ENCODE measurements at places on chromosomes 12 and 14.

- DNase-seq: no peak
Measured at GRCh38 chr14:64035143-64035542, 182.3 kb downstream of the SYNE2 start.

- no peak for DNase-seq
Measured at GRCh38 chr14:98957211-98958047, 314.6 kb downstream of the BCL11B start.

GRCh38 chr12:76890151-76891143 is 11.6 kb upstream of the CSRP2 start:
- peak; percentile 39 for DNase-seq

- DNase-seq: peak; percentile 55
Measured at GRCh38 chr12:54304187-54304810, 3.5 kb upstream of the NFE2 start.

DNA sequence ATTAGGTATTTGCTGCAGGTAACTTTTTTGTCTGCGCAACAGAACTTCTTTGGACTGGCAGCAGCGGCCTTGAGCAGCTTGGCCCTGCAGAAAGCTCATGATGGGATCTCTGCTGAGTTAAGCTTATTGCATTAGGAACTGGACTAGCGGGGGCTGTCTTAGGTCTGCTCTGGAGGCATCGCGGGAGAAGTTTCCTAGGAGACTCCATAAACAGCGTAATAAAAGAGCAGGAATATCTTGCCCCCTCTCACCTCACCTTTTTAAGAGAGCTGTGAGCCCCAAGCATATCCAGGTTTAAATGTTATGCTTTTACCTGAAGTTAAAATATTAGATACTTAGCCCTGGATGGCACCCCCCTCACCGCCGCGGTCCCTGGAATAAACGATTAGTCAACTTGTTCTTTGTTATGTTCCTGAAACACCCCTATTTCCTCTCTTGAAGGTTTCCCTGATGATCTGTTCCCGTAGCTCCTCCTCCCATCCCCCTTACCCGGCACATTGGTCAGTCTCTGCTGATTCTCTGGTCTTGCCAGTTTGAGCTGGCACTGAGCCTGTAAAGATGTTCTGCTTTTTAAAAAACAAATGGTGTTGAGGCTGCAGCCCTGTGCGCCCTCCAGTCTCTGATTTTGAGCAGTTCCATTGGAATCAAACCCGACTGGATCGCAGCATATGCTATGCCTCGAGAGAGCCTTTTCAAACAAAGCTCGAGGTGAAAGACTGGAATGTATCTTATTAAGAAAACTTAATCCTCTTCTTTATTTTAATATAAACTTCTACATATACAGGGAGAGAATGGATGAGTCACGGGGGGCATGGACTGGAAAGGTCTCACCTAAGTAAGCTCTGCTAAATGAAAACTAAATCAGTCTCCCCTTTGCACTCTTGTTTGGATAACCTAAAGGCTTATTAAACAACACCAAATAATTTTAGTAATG is 1.9 kb downstream of the MLXIP start:
- DNase-seq: peak; percentile 66

- no peak for DNase-seq
Measured at GRCh38 chr14:56122301-56122700, 4.1 kb downstream of the PELI2 start.

- DNase-seq: no peak
Measured at GRCh38 chr12:12902036-12902435, 10.7 kb downstream of the GPRC5A start.

- no peak for DNase-seq
Measured at GRCh38 chr12:2258025-2258424, 205.2 kb downstream of the CACNA1C start.

DNA sequence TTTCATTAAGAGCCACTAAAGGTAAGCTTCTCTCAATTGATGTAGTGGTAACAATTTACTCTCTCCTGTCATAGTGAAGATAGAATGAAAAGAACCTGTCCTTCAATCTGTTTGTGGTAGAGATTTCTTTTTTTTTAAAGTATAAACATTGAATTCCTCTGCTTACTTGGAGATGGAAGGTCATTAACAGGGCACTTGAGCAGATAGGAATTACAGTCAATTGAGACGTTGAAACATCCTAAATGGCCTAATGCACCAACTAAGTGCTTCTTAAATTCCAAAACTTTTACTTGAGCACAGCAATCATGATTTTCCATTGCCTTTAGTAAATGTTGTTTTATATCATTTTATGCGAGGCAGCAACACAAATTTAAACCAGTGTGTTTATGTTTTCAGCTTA is 241.4 kb downstream of the FOXG1 start:
- no peak for DNase-seq

- no peak for DNase-seq
Measured at GRCh38 chr12:54708826-54709225, 60.7 kb upstream of the DCD start.

- DNase-seq: no peak
Measured at GRCh38 chr12:117052386-117053049, 46.7 kb downstream of the TESC start.

- DNase-seq: no peak
Measured at GRCh38 chr14:101929946-101930345, 34.4 kb upstream of the DYNC1H1 start.

GRCh38 chr12:98341732-98342131 is 173.7 kb upstream of the TMPO start:
- DNase-seq: no peak

DNA sequence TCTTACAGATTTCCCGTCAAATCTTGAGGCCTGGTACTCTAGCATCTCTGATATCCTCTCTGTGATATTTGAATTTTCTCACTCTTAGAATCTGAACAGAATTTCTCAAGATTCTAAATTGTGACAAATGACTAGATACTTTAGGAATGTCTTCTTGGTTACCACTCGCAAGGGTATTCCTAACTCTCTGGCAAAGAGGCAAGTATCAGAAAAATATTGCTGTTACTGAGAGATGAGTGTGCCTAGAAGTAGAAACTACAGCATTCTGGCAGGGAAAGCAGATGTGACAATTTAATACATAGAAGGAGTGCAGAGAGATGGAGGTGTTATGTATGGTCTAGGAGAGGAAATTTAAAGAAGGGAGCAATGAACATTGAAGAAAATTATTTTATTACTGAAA is 467.8 kb downstream of the LRIG3 start:
- no peak for DNase-seq

GRCh38 chr12:64006211-64006825 is 161.8 kb downstream of the SRGAP1 start:
- no peak for DNase-seq

- no peak for DNase-seq
Measured at GRCh38 chr12:54522243-54522642, 24.7 kb downstream of the NCKAP1L start.

DNA sequence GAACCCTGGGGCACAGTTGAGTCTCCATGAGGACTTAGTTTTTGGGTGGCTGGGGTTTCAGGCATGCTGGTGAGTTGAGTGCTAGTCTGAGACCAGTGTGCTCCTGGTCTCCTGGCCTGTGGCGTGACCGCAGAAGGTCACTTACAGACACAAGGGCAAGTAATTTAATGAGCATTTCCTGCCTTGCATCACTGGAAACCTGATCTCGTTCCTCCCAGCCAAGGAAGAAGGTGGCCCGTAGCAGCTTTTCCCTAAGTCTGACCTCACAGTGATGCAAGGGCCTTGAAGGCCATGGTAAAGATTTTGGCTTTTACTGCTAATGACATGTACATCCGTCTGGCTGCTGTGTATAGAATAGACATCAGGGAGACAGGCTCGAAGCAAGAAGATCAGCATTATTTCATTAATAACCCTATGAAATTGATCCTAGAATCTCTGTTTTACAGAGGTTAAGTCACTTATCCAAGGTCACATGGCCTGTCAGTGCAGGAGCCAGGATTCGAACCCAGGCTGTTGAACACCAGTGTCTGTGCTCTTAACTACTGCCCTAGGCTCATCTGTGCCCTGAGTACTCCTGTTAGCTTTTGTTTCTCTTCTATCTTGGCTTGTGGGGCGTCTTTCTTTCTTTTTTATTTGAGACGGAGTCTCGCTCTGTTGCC is 4.6 kb downstream of the TMEM120B start:
- peak; percentile 95 for DNase-seq

GRCh38 chr12:1827826-1828805 is 7.8 kb downstream of the LRTM2 start:
- no peak for DNase-seq
